ENCODE measurements at places on chromosomes 5 and 9. TPM values are rescaled to one million over a fixed set of nuclear protein-coding genes. Genes with fewer than 3 reads are reported as not detected.

HAVCR1 gene
- 0.89 TPM for total RNA-seq

PPIC gene
- total RNA-seq = not detected

TMEM232 gene
- 1.2 TPM for total RNA-seq

- DNase-seq = no peak
Observed at GRCh38 chr9:97689401-97690180, 7.5 kb downstream of the XPA start.
